ENCODE measurements at places on chromosomes 6 and 20. TPM values are rescaled to one million over a fixed set of nuclear protein-coding genes. Genes with fewer than 3 reads are reported as not detected.

DNA sequence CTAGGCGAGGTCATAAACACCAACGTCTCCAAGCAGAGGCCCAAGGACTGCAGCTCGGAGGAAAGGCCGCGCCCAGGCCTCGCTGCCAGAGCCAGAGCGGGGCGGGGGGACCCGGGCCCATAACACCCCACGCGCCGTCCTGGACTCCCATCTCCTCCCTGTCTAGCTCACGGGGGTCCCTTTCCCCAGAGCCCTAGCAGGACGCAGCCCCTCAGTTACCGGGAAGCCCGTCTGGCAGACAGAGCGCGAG lies 44.9 kb downstream of the MDFI start:
- peaks cover 21% of the 10 kb centered on the region for H3K36me3 ChIP-seq
- no peaks in the 10 kb centered on the region for H3K4me1 ChIP-seq
- H3K27me3 ChIP-seq, result no peaks in the 10 kb centered on the region
- DNase-seq, result no peak
- no peak overlapping the region for H3K4me3 ChIP-seq
- no peak overlapping the region for H3K27ac ChIP-seq

DNA sequence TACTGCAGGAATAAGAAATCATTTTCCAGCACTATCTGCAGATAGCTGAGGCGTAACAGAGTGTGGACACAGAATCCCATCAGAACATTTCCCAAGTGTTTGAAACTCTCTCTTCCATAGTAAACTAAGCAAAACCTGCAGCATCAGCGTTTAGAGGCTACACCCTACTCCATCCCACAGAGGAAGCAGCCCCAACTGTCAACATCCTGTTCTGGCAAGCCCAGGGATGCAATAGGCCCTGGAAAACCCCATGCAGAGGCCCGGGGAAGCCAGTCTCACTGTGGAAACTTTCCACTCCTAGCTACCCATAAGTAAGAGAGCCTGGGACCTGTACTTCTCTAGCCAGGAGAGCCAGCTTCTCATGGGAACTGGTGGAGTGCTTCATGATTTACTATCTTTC lies 129.4 kb downstream of the LY86 start:
- no peaks in the 10 kb centered on the region for H3K27me3 ChIP-seq
- no peak for DNase-seq
- peaks cover 8% of the 10 kb centered on the region for H3K4me1 ChIP-seq
- H3K27ac ChIP-seq, result no peak overlapping the region

DNA sequence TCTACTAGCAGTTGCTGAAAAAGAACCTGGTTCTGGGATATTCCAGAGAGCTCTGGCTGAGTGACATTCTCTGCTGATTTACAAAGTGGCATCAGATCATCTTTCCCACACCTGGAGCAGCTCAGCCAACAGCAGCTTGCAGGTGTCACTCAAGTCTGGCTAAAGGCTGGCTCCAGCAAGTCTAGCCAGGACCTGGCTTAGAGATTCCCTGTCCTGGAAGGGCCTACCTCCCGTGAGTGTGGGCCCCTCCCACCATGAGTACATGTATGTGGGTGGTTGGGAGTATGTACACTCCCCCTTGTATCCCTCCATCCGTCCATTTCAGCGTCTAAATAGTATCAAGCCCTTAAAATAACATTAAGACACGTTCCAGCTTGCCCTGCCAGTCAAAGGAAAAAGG lies 539.3 kb upstream of the ID4 start:
- H3K36me3 ChIP-seq, result no peaks in the 10 kb centered on the region
- H3K27ac ChIP-seq, result no peak overlapping the region
- no peaks in the 10 kb centered on the region for H3K27me3 ChIP-seq
- DNase-seq, result no peak
- no peak overlapping the region for H3K4me3 ChIP-seq

DNA sequence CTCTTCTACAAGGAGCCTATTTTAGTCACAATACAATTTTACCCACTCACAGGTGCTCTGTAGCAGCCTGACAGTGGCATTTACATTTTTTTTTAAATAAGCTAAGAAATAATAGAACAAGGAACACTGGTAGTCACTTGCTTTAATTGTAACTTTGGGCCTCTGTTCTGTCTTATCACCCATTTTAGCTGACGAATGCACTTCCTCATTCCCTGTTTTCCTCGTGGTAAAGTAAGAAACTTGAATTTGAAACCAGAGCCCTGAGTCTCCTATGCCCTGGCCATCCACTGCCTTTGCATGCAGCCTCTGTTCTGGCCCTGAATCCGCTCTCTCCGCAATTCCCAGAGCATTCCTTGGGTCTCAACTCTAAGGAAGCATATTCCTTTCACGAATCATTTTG lies 550.6 kb downstream of the PTPRT start:
- H3K27ac ChIP-seq, result no peak overlapping the region
- H3K4me1 ChIP-seq, result no peaks in the 10 kb centered on the region
- no peak for DNase-seq
- H3K36me3 ChIP-seq, result no peaks in the 10 kb centered on the region
- H3K4me3 ChIP-seq, result no peak overlapping the region

The MCM9 gene
- 11.4 TPM for total RNA-seq

The PPIL6 gene
- 0.37 TPM for total RNA-seq
